CD4-positive, alpha-beta T cell treated with Interleukin-1 beta for 1 hour (primary cell): ENCODE measurements at places on chromosomes 13 and 19.

DNA sequence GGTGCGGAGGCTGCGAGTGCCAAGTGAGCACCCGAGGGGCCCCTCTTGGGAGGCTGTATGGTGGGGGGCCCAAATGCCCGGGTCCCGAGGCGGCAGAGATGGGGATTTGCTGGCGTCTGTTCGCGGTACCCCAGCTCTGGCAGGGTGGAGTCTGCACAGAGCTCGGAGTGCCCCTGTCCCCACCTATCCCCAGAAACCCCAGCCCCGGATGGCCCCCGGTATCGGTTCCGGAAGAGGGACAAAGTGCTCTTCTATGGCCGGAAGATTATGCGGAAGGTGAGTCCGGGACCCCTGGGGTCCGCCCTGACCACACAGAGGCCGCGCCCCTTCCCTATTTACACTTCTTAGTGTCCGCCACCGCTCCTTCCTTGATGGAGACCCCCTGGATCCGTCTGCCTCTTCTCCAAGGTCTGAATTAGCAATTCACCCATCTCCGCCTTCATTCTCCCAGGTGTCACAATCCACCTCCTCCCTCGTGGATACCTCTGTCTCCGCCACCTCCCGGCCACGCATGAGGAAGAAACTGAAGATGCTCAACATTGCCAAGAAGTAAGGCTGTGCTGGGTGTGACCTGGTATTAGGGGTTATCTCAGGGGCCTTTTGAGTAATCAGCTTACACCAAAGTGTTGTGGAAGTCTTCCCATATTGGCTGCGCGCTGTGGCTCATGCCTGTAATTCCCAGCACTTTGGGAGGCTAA, 630 bp downstream of the PNPLA6 start:
- no peak for DNase-seq

GRCh38 chr19:38441657-38442348, 8.3 kb downstream of the RYR1 start:
- no peak for DNase-seq

DNA sequence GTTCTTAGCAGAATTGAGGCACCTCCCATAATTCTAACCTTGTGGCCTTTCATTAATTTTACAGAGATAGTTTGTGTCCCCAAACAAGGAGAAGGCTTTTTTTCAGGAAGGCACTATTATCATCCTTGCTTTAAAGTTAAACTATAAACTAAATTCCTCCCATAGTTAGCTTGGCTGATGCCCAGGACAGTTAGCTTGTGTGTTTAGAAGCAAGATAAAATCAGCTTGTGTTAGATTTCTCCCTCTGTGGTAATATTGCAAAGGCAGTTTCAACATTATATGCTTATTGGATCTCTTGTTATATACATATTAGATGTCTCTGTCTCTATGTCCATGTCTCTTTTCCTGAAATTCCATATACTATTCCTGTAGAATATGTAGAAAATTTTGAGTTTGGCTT, 342.7 kb downstream of the TBC1D4 start:
- DNase-seq, result no peak

DNA sequence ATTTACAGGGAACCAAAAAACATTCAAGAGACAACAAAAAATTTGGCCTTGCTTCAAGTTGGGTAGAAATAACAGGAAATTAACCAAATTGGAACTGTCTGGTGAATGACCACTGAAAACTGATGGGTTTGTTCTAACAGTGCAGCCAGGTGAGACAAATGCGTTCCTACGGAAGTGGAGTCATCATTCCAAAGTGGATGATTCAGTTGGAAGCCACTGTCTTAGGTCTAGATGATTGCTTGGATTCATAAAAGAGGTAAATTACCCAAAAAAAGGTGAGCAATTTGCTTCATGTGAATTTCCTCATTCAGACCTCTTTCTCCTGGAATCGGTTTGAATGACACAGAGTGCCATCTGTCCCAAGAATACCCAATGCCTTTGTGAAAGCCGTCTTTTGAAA, 87.1 kb upstream of the IPO5 start:
- DNase-seq, result no peak
